Activated CD4-positive, alpha-beta T cell treated with anti-CD3 and anti-CD28 coated beads, Interleukin-2, amount 10 ng/mL, durations not matched to agents 7 days and 5 days (primary cell): ENCODE measurements at places on chromosomes 5 and 9. TPM values are rescaled to one million over a fixed set of nuclear protein-coding genes. Genes with fewer than 3 reads are reported as not detected.

- DNase-seq: no peak
- no peak overlapping the region for H3K4me3 ChIP-seq
- H3K4me1 ChIP-seq: peaks cover 14% of the 10 kb centered on the region
- no peaks in the 10 kb centered on the region for H3K36me3 ChIP-seq
These were observed 181.9 kb upstream of the TBCA start for GRCh38 chr5:77957931-77958521.

NAA35 gene
- 22.4 TPM for total RNA-seq

- no peaks in the 10 kb centered on the region for H3K36me3 ChIP-seq
- no peak overlapping the region for H3K27ac ChIP-seq
- H3K4me3 ChIP-seq: no peak overlapping the region
These were observed 599.8 kb downstream of the PDE4D start for GRCh38 chr5:59293700-59294099.

GRCh38 chr9:136292591-136293448 is 11.1 kb downstream of the CCDC187 start:
- no peak overlapping the region for H3K4me3 ChIP-seq
- no peaks in the 10 kb centered on the region for H3K27me3 ChIP-seq
- no peak overlapping the region for H3K27ac ChIP-seq
- no peaks in the 10 kb centered on the region for H3K36me3 ChIP-seq
- DNase-seq: no peak

SLC36A2 gene
- total RNA-seq: not detected

DNA sequence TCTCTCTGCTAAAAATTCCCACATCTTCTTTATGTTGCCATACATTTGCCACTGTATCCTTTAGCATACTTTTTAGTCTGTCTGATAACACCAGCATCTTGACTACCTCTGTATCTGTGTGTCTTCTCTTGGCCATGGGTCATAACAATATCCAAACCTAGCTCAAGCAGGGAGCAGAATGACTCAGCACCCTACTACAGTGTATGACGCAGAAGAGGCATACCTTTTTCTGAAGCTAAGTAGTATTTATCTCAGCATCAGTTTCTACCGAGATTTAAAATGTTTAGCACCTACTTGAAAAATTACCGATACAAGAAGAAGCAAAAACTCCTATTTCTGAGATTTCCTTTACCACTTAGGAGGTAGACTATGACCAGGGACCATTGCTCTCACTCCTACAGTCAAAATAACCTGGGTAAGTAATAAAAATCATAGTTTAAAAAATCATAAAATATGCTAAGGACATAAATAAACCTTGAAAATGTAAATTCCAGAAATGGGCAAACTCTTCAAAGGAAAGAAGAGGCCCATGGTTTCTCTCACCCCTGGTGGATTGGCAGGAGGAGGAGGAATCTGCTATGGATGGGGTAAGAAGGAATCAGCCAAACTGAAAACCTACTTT is 286.5 kb downstream of the MAST4 start:
- DNase-seq: no peak
- H3K27ac ChIP-seq: no peak overlapping the region
- no peak overlapping the region for H3K4me3 ChIP-seq
- peaks cover 6% of the 10 kb centered on the region for H3K4me1 ChIP-seq
- H3K27me3 ChIP-seq: peaks cover 11% of the 10 kb centered on the region

DNA sequence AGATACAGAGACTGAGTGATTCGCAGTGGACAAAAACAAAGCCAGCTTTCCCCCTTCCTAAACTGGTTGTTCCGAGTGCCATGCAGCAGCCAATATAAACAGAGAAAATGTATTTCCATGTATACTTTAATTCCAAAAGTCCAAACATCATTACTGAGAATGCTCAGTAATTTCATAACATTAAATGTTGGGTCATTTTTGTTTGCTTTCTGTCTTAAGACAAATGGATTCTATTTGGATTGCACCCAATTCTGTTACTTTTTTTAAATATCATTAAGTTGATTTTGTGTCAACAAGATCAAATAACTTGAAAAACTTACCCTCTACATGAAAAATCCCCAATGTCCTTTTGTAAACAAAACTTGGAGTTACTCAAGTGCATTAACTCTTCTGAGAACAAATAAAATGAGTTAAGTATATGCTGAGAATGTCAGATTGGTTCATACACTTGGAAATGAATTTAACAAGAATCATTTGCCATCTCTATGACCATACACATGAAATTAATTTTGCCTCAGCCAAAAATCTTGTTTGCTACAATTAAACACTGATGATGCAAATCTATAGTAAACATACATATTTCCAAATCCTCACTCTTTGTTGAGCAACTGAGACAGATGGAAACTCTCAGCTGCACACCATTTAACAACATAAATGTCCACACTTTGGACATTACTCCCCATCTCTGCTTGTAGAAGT is 19.4 kb downstream of the LURAP1L start:
- H3K36me3 ChIP-seq: no peaks in the 10 kb centered on the region
- H3K4me3 ChIP-seq: no peak overlapping the region
- no peak for DNase-seq
- no peaks in the 10 kb centered on the region for H3K27me3 ChIP-seq
- no peaks in the 10 kb centered on the region for H3K4me1 ChIP-seq

GRCh38 chr5:18281947-18282581 is 647.8 kb downstream of the TAF11L14 start:
- no peak overlapping the region for H3K27ac ChIP-seq
- no peak for DNase-seq
- H3K27me3 ChIP-seq: no peaks in the 10 kb centered on the region

DNA sequence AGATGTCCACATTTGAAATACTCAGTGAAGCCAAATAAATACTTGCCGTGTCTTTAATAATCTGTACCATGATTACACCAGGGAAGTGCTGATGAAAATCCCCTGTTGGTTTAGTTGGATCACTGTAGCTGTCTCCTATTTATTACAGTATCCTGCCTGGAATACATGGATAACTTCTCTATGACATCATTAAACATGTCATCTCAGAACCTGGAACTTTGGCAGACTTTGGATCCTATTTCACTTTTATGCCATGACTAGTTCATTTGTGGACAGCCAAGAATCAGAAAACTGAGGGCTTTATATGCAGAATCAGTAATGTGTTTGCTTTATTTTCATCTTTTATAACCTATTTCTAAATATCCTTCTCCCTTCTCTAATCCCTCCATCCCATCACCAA is at the start of gene TXNDC8:
TXNDC8 (minus strand) TSS at position 137 of the 400 bp plus-strand sequence.
- no peak within 1 kb of the TSS for H3K4me3 ChIP-seq
- no peak within 1 kb of the TSS for H3K27ac ChIP-seq
- DNase-seq: no peak
- peaks cover 4% of the 10 kb centered on the region for H3K4me1 ChIP-seq

ARPC5L gene
- 63.3 TPM for total RNA-seq

DNA sequence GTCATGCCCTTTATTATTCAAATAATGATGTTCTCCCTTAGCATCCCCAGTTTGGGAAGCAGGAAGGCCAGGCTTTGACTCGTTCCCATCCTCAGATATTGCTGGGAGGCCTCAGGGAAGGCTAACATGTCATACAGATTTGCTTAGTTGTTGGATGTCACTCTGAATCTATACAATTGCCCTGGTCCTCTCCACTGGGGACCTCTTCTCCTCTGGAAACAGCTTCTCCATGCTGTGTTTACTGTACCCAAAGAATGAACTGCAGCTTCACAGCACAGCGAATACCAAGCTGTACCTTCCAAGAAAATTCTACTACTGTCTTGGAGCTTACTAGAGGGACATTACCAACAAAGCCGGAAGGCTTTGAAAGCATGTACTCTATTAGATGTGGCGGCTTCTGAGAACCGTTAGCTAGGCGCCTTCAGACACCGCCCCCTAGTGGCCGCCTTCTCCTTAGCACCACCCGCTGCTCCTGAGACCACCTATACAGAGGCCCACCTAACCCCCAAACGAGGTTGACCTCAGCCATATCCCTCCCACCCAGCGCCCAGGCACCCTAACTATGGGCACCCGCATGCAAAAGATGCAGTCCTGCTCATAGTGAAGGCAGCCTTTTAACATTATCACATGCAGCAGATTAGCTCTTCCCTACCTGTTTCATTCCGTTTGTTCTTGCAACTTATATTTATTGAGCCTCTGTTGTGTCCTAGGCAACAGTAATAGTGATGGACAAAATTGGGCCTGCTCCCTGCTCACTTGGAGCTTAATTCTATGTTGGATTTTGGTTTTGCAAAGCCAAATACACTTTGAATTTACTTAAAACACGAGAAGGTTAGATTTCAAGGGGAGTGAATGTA is 34.9 kb upstream of the FOXI1 start:
- H3K4me3 ChIP-seq: no peak overlapping the region
- peaks cover 59% of the 10 kb centered on the region for H3K36me3 ChIP-seq
- no peak overlapping the region for H3K27ac ChIP-seq
- DNase-seq: no peak
- no peaks in the 10 kb centered on the region for H3K27me3 ChIP-seq

GRCh38 chr5:1437226-1437829 is 7.9 kb downstream of the SLC6A3 start:
- no peaks in the 10 kb centered on the region for H3K36me3 ChIP-seq
- no peak overlapping the region for H3K27ac ChIP-seq

ZBTB6 gene
- total RNA-seq: 12.2 TPM

DNA sequence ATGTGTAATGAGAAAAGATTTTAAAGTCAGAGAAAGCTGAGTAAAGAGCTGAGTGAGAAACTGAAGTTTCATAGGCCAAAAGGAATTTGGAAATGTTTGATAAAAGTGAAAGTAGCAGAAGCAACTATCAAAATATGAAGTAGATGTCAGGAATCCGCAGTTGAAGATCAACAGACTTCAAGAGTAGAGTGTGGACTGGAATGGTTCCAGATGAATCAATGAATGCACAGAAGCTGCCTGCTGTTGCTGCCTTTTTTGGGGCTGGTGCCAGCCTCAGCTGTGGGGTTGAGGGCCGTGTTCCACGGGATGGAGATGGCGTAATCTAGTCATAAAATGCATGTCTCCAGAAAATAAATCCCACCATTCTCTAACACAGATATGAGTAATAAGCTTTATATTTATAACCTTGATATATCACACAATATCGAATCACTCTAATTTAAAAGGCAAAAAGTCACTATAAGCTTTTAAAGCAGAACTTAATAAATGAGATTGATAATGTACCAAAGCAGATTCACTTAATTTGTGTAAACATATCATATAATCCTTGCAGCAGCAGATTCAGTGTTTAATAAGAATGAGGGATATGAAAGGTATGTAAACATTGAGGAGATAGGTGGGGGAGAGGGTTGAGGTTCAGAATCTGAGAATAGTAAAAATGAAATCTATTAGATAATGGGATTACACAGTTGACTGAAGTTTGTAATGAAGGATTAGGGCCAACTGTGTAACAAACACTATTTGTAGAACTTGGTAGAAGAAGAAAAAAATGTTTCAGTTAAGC is 652.3 kb upstream of the FTMT start:
- H3K27me3 ChIP-seq: no peaks in the 10 kb centered on the region
- no peak overlapping the region for H3K27ac ChIP-seq
- no peaks in the 10 kb centered on the region for H3K36me3 ChIP-seq
- no peak for DNase-seq
- H3K4me1 ChIP-seq: no peaks in the 10 kb centered on the region

- no peak overlapping the region for H3K27ac ChIP-seq
- no peaks in the 10 kb centered on the region for H3K36me3 ChIP-seq
- no peaks in the 10 kb centered on the region for H3K4me1 ChIP-seq
These were observed 60.3 kb downstream of the DAPK1 start for GRCh38 chr9:87557996-87558395.

DNA sequence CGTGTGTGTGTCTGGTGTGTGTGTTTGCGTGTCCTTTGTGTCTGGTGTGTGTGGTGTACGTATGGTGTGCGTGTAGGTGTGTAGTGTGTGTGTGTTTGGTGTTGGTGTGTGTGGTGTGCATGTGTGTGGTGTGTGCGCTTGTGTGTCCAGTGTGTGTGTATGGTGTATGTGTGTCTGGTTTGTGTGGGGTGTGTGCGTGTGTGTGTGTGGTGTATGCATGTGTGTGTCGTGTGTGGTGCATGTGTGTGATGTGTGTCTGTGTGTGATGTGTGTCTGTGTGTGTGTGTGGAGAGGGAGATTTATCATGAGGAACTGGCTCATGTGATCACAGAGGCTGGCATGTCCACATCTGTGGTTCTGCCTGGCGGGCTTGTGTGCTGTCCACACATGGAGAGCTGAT is 71.7 kb downstream of the CACNA1B start:
- no peaks in the 10 kb centered on the region for H3K4me1 ChIP-seq
- H3K27ac ChIP-seq: no peak overlapping the region
- H3K4me3 ChIP-seq: no peak overlapping the region
- H3K36me3 ChIP-seq: no peaks in the 10 kb centered on the region
- no peaks in the 10 kb centered on the region for H3K27me3 ChIP-seq

DNA sequence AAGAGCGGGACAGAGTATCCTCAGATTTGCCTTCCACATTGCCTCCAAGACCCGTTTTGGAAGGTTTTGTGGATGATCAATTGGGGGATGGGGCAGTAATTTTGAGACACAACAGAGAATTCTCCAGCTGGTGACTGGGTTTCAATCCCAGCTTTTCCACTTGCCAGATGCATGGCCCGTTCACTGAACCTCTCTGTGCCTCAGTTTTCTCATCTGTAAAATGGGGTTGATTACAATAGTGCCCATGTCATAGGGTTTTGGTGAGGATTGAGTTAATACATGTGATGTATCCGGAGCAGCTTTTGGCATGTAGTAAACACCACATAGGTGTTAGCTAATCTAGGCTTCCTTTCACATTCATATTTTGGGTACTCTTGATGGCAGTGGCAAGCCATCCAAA is 59.7 kb downstream of the PSAT1 start:
- H3K36me3 ChIP-seq: no peaks in the 10 kb centered on the region
- H3K4me3 ChIP-seq: no peak overlapping the region
- no peaks in the 10 kb centered on the region for H3K27me3 ChIP-seq

DNA sequence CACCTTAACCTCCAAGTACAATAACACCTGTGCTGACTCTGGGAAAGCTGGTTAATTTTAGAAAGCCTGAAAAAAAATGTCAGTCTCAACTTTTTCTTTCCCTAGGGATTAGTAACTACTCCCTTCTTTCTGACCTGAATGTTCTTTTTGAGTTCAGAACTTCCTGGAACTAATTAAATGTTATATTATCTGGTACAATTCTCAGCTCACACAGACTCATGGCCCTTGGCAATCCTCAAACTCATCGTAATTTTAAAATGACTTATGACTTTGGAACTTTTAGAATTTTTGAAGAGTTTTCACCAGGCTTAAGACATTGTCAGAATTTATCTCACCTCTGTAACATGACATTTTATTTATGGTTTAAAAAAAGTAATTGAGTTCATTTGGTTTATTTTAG is 315.0 kb downstream of the FER start:
- DNase-seq: no peak
- no peaks in the 10 kb centered on the region for H3K27me3 ChIP-seq
- H3K36me3 ChIP-seq: no peaks in the 10 kb centered on the region
- no peak overlapping the region for H3K27ac ChIP-seq
- no peak overlapping the region for H3K4me3 ChIP-seq

MARCHF3 gene
- 1.1 TPM for total RNA-seq

- H3K36me3 ChIP-seq: no peaks in the 10 kb centered on the region
- peaks cover 5% of the 10 kb centered on the region for H3K27me3 ChIP-seq
- H3K4me1 ChIP-seq: no peaks in the 10 kb centered on the region
These were observed 491.1 kb downstream of the ENC1 start for GRCh38 chr5:74149395-74149794.
